MG63 (cell line): ENCODE measurements at places on chromosomes 1 and 21.

GRCh38 chr1:151692226-151692625, 24.4 kb downstream of the CELF3 start:
- no peak for DNase-seq

GRCh38 chr1:161510477-161510876, 5.2 kb downstream of the FCGR2A start:
- no peak for DNase-seq

DNA sequence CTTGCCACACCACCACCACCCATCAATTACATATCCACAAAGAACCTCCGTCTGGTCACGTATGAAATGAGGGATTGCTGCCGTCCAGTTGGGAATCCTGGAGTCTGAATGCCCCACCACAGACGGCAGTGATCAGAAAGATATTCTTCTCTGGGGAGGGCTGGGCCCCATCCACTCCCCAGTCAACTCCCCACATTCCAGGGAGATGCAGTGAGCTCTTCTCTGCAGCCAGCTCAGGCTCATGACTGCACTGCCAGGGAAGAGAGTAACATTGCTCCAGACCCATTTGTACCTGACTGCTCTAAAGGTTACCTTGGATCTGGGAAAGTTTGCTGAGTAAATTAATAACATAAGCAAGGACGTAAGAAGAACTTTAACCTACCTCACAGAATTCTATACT, 18.3 kb downstream of the DEGS1 start:
- DNase-seq: no peak

- no peak for DNase-seq
Measured at GRCh38 chr1:12369258-12369657, 139.4 kb downstream of the VPS13D start.

- no peak for DNase-seq
Measured at GRCh38 chr1:112633628-112634027, 14.0 kb downstream of the CAPZA1 start.

DNA sequence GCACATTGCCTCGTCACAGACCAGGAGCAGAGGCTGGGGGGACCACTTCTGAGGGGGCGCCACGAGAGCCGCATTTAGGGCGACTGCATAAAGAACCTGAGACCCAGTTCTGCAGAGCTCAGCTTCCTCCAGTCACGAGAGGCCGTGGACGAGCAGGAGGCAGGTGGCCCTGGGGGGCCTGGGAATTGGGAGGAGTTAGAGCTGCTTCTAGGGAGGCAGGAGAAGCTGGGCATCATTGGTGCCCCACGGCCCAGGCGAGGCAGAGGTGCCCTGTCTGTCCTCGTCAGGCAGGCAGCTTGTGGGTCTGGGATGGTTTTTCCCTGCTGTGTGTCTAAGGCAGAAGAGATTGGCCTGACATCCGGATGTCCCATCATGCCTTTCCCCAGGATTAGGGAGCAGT, 389.3 kb downstream of the CAMTA1 start:
- no peak for DNase-seq

- DNase-seq: no peak
Measured at GRCh38 chr1:30054126-30054525, 669.3 kb downstream of the MATN1 start.

- DNase-seq: no peak
Measured at GRCh38 chr1:67134695-67135094, at the start of gene C1orf141. C1orf141 (minus strand) TSS chr1:67134970; CDS start chr1:67127240, 7,730 bp downstream.

DNA sequence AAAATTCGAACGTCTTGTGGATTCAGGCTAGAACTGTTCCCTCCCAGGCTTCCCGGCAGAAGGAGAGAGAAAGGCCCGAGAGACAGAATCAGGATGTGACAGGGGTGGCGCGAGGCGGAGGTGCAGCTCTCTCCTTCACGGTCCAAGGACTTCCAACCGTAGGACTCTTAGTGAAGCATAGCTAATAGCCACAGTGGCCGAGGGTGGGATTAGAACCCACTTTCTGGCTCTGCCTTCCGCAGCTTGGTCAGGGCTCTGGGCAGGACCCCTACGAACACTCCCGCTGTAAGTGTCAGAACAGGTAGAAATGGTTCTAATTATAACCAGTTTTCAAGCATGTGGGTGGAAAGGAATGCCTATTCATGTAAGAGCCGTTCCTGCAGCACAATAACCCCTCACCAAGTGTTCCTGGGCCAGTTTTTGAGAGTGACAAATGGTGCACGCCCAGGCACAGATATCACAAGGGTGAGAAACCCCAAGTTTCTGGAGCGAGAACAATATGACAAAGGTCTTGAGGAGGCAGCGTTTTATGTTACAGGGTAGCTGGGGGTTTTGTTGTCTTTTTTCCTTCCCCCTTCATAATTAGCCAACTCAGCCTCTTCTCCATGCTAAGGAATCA, 86.4 kb downstream of the SYF2 start:
- DNase-seq: no peak

- DNase-seq: no peak
Measured at GRCh38 chr1:81731989-81732388, 68.7 kb upstream of the ADGRL2 start.

GRCh38 chr1:59142311-59143132, 154.4 kb upstream of the FGGY start:
- DNase-seq: no peak

GRCh38 chr1:210645582-210646257, 317.0 kb downstream of the HHAT start:
- DNase-seq: no peak

GRCh38 chr21:46135782-46136395, 19.5 kb downstream of the FTCD start:
- DNase-seq: no peak

DNA sequence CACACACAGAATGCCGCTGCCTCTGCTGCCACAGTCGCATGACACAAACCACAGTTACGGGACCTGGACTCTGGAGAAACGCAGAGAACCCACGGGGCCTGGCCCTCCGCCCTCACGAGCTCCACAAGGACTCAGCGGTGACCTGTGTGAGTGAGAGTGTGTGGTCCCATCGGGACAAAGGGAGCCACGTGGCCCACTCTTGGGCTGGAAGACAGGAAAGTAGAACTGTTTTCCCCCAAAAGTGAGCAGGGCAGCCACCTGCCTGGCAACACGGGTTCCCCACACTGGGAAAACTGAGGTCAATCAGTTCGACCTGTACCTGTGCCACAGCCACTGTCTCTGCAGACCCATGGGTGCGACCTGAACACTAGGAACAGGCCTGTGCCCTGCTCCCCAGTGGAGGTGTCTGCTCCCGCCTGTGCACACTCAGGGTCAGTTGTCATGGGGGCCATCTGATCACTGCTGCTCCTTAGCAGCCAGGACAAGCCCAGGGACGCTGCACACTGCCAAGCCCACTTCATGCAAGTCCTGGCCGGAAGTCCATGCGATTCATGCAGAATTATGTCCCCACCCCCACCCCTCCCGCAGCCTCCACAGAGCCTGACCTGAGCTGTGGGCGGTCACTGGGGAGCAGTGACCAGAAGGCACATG, 54.4 kb upstream of the ADARB1 start:
- DNase-seq: no peak

GRCh38 chr21:42319376-42319775, 4.2 kb upstream of the TFF3 start:
- no peak for DNase-seq

DNA sequence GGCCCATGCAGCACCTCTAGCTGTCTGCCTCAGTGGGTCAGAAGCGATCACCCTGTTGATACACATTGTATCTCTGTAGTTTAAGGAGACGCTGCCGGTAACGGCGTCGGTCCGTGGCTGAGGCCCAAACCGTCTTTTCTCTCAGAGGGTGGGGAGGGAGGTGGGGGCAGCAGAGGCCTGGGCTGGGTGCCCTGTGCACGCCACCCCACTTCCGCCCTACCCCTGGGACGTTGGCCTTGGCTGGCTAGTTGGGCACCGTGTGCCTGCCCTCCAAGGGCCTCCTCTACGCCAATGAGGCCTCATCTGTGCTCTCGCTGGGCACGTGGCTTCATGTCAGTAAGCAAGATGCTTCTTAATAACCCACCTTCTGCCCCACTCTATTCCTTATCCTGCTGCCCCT, 9.4 kb downstream of the ZC3H12A start:
- no peak for DNase-seq

- peak; percentile 36 for DNase-seq
Measured at GRCh38 chr1:33893147-33893830, 29.4 kb downstream of the HMGB4 start.

DNA sequence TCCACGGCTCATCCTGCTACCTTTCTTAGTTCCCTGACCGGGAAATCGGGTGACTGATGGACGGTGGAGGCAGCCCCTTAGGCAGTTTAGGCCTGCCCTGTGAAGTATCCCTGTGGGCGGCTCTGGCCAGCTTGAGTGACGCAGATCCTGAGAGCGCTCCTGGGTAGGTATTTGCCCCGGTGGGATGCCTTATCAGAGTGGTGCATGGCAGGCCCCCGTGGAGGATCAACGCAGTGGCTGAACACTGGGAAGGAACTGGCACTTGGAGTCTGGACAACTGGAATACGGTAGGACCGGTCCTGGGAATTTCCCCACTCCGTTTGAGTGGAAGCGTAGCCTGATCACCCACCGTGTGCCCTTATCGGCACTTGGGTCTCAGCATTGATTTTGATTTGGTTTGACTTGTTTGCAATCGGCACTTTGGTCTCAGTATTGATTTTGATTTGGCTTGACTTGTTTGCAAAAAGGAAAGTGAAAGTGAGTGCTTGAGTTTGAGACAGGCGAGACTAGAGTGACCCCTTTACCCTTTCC, 15.2 kb downstream of the PLA2G2F start:
- no peak for DNase-seq

DNA sequence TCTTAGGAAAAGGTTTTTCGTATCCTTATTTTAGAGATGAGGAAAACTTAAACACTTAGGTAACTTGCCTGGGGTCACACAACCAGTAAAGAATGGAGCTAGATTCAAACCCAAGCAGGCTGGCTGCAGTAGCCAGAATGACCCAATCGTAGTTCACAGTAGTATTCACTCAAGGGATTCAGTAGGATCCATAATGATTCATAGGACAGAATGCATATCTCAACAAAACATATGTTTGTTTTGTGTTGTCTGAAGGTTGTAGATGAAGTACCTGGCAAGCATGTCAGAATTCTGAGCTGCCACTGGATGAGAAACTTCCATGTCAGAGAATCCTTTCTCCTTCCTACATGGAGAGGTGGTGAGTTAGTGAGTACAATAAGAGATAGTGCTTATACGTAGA, 155.5 kb downstream of the C1orf21 start:
- no peak for DNase-seq

GRCh38 chr1:93638307-93638847, 43.3 kb downstream of the BCAR3 start:
- no peak for DNase-seq

DNA sequence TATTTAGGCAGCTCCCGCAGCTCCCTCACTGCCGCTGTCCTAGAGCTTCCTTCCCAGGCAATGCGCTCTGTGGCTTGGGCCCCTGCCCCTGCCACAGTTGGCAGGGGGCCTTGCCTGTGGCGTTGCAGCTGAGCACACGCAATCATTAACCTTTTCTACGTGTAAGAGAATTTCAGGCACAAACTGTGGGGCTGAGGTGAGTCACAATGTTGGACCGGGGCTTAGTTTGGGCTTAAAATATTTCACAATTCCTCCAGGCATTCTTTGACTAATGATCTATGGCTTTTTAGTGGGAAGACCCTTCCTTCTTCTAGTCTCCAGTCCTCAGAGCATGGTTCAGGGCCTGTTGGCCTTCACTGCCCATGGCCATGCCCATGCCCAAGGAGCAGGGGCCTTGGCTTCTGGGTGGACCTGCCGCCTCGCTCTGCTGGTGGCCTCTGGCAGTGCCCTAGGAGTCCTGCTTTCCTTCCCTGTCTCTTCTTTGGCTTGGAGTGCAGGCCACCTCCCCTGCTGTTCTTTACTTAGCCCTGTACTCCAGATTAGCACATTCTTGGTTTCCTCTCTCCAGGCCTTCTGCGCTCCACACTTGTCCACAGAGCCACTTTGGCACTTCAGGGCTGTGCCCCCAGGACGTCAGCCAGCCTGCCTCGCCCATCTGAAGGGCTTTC, 39.2 kb downstream of the MAPKAPK2 start:
- DNase-seq: peak; percentile 90

- no peak for DNase-seq
Measured at GRCh38 chr1:200891774-200892157, 2.9 kb upstream of the INAVA start.

DNA sequence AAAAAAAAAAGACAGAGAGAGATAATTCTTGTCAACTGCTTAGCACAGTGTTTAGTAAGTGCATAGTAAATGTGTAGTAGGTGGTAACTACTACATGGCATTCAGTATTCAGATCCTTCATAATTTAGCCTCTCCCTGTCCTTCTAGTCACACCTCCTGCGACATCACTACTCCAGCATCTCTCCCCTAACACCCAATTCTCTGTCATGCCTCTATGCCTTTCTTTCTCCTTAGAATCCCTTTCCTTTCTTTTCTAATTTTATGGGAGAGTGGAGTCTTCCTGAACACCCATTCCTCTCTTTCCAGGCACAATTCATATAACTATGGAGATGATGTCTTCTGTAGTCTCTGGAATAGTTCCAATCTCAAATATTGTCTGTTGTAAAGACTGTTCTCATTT, 3.9 kb upstream of the VPS72 start:
- no peak for DNase-seq

- peak; percentile 87 for DNase-seq
Measured at GRCh38 chr1:39981945-39982344, 27.0 kb downstream of the MFSD2A start.

GRCh38 chr1:85659174-85659573, 49.1 kb downstream of the ZNHIT6 start:
- no peak for DNase-seq

DNA sequence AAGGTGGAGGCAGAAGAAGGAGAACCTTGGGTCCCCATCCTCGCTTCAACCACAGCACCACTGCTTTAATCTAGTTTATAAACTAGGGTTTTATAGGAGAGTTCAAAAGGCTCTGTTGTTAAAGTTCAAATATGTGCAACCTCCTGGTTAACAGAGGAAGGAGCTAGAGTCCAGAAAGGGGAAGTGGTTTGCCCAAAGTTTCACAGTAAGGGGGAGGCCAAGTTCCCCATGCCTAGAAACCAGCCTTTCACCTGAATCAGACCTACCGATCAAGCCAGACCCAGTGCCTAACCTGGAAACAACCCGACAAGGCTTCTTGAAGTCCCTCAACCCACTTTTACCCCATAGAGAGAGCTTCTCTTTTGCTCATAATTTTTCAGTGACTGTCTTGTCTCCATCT, 106.5 kb downstream of the PLPP3 start:
- DNase-seq: no peak

DNA sequence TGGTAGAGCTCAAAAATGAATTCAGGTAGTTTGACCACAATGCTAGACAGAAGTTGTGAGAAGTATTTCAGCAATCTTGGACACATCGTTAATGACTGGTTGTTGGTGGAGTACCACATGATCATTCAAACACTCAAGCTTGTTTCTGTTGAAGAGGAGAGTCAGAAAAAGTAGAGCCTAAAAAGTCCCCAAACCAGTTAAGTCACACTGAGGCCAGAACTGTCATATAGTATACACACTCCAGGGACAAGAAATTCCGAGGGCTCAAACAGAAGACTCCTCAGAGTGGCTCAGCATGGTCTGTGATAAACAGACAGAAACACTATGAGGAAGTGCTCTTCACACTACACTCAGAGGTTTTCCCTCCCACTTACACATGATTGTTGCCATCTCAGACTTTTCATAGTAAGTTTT, 5.8 kb downstream of the TRIM33 start:
- DNase-seq: no peak
